A549 (cell line): ENCODE measurements at places on chromosomes 13 and 19. TPM values are rescaled to one million over a fixed set of nuclear protein-coding genes. Genes with fewer than 3 reads are reported as not detected.

DNA sequence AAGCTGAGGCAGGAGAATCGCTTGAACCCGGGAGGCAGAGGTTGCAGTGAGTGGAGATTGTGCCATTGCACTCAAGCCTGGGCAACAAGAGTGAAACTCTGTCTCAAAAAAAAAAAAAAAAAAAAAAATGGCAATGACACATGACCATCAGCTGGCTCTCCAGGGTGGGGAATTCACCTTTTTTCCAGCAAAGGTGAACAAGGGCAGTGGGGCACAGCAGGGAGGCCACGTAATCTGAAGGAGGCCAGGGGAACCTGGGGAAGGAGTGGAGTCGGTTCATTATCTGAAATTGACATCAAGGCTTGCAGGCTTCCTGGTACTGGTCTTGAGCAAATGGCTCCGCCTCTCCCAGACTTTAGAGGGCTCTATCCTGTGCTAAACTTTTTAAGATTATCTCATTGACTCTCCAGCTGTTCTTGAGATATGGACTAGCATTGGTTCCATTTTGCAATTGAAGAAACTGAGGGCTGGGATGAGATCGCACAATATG, 28.1 kb downstream of the KEAP1 start:
- no peak for DNase-seq

DNA sequence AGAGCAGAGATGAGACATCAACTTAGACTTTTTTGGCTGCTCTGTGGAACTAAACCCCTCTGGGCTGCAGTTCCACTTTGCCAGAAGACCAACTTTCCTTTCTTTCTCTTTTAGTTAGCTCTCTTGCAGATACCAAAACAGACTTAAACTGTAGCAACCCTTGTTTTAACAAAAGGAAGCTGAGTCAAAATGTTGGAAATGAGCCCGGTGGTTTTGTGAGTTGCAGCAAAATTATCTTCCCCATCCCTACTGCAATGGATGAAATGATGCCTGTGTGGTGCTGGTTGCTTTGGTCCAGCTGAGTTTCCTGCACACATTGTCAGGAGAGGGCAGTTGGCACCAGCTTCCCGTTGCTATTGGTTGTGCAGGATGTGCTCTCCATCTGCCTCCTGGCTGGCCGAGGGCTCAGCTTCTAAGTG, 115.3 kb downstream of the LRCH1 start:
- no peak for DNase-seq

DNA sequence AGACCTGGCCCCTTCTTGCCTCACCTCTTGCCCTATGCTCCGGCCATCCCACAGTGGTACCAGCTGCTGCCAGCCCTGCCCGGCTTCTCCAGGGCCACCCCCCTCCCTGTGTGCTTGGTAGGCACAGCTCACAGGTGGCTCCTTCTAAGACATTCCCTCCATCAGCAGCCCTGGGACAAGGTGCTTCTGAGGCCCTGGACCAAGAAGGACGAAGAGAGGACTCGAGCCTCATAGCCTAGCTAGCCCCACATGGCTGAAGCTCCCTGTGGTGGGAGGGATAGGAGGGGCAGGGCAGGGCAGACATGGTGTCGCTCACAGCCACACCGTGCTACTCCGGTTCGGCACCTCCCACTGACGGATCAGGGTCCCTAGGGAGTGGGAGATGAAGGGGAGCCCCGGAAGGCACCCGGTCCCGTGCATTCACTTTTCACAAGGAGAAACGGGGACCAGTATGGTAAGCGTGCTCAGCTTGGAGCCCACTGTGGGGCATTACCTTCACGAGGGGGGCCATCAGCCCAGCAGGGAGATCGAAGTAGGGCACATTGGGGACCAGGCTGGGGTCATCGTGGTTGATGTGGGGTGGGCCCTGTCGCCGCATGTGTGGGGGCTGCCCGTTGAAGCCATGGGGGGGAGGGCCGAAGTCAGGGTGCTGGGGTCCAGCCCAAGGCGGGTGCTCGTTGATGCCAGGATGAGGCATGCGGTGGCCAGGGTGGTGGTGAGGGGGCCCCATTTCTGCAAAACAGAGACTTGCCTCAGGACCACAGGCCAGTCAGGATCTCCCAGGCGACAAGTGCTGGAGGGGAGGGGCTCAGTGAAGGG, 19.5 kb downstream of the CHERP start:
- DNase-seq: no peak

- DNase-seq: no peak
These were observed 36.3 kb downstream of the MCF2L start for GRCh38 chr13:113005076-113005865.

DNA sequence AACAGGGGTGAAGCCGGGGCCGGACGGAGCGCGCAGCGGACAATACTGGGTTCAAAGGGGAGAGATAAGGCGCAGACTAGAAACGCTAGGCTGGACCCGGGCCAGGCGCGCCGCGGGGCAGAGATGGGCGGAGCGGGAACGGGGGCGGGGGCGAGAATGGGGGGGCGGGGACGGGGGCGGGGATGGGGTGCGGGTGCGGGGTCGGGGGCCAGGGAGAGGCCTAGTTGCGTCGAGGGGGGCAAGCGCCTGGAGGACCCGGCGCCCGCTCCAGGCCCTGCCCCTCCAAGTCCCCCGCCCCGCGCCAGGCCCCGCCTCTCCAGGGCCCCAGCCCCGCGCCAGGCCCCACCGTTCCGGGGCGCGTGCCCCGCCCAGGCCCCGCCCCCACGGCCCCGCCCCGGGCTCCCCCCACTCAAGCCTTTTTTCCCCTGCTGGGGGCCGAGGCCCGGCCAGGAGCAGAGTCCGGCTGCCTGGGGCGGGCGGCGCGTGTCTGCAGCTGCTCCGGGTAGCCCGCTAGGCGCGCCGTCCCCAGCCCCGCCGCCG, at the start of gene CERS4:
Gene CERS4 (plus strand): TSS at position 449 of the 540 bp plus-strand sequence. CDS start 41,707 bp downstream, outside the sequence.
- peak; percentile 25 for DNase-seq

DNA sequence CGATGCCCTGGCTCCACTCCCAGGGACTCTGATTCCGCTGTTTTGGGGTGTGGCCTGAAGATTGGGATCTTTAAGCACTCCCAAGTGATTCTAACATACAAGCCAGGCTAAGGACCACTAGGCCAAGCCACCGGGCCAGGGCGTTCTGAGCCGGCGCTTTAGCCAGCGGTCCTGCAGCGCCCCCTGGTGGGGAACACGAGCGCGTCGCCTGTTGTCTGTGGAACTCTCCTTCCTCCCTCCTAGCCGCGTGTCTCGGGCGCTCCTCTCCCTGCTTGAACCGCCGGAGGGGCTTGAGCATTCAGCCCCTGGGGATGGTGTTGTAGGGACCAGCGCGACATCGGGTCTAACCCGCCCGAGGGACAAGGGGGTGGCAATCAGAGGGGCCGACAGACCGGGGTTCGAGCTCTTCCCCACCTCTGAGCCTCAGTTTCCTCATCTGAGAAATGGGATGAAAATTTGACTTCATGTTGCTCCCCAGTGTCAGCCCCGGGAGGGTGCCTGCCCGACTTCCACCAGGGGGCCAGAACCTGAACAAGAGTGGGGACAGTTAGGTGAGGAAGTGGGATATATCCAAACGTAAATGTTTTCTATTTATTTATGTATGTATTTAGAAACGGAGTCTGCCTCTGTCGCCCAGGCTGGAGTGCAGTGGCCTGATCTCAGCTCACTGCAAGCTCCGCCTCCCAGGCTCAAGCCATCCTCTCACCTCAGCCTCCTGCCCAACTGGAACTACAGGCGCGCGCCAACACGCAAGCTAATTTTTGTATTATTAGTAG, 18.0 kb upstream of the PNMA8B start:
- peak; percentile 88 for DNase-seq

- DNase-seq: peak; percentile 84
These were observed 43.1 kb downstream of the CEBPG start for GRCh38 chr19:33416307-33417215.

- no peak for DNase-seq
These were observed 209.7 kb downstream of the RBM26 start for GRCh38 chr13:79196366-79196765.

- no peak for DNase-seq
These were observed 1230.3 kb downstream of the DIAPH3 start for GRCh38 chr13:58933475-58933874.

DNA sequence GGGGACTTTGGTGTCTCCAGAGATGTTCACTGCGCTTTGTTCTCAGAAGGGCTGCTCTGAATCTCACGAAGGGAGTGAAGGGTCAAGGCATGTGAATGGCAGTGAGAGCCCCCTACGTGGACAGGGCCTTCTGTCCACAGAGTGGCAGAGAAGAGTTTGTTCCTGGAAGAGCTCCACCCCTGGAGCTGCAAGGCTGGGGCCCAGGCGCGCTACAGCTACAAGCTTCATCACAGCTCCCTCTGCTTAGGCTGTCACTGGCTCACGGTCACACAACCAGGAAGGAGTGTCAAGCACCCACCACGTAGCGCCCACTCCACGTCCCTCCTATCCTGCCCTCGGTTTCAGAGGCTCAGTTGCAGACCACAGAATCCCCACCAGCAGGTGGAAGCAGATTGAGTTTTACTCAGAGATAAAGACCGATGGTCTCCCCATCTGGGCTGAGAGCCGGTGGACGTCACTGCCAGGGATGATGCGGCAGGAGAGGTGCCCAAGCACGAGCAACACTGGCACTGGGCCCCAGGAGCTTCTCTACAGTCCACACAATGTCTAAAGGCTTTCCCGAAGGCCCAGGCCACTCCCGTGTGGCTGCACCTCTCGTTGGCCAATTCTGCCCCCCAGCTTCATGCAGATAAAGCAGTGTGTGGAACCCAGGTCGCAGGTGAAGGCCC, 23.0 kb upstream of the TFDP1 start:
- no peak for DNase-seq

DNA sequence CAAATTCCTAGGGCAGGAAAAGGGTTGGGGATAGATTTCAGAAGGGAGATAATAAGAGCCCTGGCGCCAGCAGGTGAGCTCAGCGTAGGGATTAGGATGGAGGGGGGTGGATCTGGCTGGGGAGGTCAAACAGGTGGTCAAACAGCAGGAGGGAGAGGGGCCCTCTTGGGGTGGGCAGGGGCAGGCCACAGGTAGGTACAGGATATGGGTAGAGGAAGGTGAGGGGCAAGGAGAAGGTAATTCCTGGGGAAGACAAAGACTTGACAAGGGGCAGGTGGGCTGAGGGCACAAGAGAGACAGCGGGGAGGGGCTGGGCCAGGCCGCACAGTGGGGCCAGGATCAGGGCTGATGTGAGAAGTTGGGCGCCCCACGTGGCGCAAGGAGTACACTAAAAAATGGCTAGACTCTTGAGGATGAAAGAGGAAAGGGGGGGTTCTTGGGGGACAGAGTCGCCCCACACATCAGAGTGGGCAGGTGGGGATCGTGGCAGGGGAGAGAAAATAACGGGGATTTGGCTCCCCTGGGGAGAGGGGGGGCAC, 713 bp downstream of the KRI1 start:
- peak; percentile 44 for DNase-seq

GRCh38 chr19:42402376-42403116, 12.4 kb upstream of the CNFN start:
- DNase-seq: no peak

DNA sequence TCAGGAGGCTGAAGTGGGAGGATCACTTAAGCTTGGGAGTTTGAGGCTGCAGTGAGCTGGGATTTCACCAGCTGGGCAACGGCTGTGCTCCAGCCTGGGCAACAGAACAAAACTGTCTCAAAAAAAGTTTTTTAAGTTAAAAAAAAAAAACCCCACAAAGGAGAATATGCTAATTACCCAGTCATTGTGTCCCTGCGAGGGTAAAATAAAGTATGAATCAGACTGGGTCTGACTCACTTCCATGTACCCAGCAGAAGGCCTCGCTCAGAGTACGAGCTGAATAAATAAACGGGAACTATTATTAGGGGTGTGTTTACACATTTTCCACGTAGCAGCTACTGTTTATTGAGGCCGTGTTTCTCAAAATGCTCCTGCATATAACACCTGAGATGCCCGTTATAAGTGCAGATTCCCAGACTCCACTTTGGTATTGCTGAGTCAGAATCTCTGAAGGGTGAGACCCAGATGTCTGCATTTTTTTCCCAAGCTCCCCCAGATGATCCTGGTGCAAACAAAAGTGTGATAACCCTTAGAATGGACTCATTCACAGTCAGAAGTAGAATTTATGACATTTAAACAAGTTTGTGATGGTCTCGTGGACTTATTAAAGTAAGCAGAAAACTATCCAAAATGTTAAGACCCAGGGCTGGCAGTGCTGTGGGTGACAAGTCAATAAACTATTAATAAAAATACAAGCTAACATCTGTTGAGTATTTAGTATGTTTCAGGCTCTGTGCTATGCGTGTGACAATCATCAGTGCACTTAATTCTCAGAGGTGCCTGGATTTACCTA, 28.2 kb downstream of the KCNC3 start:
- peak; percentile 81 for DNase-seq

DNA sequence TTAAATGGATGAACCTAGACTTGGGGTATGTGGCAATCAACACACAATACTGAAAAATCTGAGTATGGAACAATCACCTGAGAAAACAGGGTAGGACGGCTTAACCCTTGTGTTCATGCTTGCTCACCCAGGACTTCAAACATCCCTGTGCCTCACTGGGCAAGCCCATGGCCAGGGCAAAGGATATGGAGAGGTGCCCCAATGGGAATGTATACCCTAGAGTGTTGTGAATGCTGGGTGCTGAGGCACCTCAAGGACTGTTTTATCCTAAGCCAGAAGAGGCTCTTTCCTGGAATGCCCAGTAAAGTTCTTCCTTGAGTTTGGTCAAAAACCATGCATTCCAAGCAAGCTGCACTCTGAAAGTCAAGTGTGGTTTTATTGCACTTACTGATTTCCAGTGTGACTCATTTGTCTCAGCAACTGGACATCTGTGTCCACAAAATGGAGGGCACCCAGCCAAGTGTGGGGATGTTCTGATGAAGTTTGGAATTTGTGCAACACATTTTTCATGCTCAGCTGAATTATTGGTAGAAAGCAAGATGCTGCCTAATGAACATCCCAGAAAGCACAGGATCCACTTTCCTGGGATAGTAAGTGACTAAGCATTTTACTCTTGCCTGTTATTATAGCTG, 531.3 kb downstream of the RFC3 start:
- DNase-seq: no peak

DNA sequence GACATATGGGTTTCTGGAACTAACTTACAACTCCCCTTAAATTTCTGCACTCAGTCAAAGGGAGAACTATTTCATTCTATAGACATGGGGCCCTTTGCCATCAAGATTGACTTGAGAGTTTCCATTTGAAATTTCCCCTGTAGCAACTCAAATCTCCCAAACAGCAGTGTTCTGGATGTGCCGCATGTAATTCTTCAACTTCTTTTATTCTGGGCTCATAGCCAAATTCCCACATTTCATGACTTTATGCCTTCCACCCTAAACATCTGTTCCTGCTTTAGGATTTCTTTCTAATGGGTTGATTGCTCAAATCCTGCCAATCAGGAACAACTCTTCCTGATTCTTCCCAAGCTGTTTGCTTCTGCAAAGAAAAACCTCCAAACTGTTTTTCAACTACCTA, 336.0 kb downstream of the TBC1D4 start:
- DNase-seq: no peak

- no peak for DNase-seq
These were observed 23.8 kb upstream of the TM9SF2 start for GRCh38 chr13:99477493-99477892.

GRCh38 chr19:46621191-46622117, 3.4 kb downstream of the PTGIR start:
- no peak for DNase-seq

Gene SLC25A41
- 0.15 to 0.26 TPM (median 0.22 TPM) in 3 replicates for polyA plus RNA-seq

Gene STAP2
- 0.29 TPM in 1 of 3 replicates, not detected in the others for polyA plus RNA-seq

Gene CADM4
- polyA plus RNA-seq: 8.8 to 10.1 TPM (median 9.2 TPM) in 3 replicates

Gene RFX1
- polyA plus RNA-seq: 4.9 to 5.4 TPM (median 4.9 TPM) in 3 replicates

Gene KIR3DL2
- polyA plus RNA-seq: not detected in 3 replicates

Gene LGALS14
- polyA plus RNA-seq: not detected in 3 replicates

Gene APC2
- polyA plus RNA-seq: 1.3 to 1.6 TPM (median 1.6 TPM) in 3 replicates
